A549 treated with CpdA at 1 μM for 4 hours (cell line): ENCODE measurements at places on chromosomes 1 and 21. TPM values are rescaled to one million over a fixed set of nuclear protein-coding genes. Genes with fewer than 3 reads are reported as not detected.

Gene FAM177B
- not detected in 5 replicates for total RNA-seq

Gene FALEC
- total RNA-seq = 0.18 to 0.39 TPM in 2 of 5 replicates, not detected in the others

Gene RIIAD1
- total RNA-seq = 0.43 TPM in 1 of 5 replicates, not detected in the others

Gene EXO1
- 21.8 to 35.1 TPM (median 24.8 TPM) in 5 replicates for total RNA-seq

Gene OR6K3
- not detected in 5 replicates for total RNA-seq

Gene ARID1A
- 29.7 to 33.9 TPM (median 32.5 TPM) in 5 replicates for total RNA-seq
